ENCODE measurements at places on chromosomes 7 and 10.

GRCh38 chr7:883055-884021, 7.0 kb downstream of the GET4 start:
- no peak for DNase-seq

- DNase-seq, result no peak
These were observed 358.7 kb downstream of the ELMO1 start for GRCh38 chr7:37089972-37090371.

DNA sequence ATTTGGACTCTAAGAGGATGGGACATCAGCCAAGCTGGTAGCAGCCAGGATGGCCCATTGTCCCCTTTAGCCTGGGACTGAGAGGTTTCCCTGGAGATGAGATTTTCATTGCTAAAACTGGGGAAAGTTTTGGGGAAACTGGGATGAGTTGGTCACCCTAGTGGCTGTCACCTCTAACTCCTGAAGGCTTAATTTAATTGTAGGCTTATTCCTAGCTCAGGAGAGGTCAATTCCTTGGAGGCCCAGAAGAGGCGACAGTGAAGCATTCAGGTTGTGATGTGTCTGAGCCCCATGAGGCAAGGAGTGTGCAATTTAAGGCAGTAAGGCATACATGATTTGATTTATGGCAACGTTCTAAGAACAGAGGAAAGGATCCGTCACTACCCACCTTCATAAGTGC, 24.9 kb upstream of the JAZF1 start:
- no peak for DNase-seq

DNA sequence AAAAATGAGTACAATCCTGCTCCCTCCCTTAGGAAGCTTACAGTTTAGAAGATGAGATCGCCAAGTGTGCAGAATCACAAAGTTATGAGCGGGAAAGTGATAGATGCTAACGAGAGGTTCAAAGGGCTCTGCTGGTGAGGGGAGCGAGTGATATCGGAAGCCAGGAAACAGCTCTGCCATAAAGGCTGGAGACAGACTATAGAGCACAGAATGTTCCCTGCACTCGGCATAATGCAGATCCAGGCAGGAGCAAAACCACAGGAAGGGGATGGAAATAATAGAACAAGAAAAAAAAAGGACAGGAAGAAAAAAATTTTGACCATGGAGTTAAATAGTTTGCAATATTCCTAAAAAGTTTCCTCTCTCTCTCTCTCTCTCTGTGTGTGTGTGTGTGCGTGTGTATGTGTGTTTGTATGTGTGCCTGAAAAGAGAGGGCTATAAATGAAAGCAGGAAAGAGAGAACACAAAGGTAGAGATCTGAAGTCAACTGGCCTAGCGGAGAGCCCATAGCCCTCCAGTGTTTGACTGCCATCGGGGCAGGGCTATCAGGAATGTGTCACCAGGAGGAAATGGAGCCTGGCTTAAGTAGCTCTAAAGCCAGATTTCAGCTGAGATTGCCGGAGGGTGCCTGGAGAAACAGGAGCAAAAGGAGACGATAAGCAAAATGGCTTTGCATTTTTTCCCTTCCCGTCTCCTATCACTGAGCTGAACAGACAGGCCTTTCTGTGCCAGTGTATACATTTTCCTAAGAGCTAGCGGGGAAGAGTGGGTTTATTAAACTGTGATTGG, 175.8 kb upstream of the LYZL1 start:
- no peak for DNase-seq

DNA sequence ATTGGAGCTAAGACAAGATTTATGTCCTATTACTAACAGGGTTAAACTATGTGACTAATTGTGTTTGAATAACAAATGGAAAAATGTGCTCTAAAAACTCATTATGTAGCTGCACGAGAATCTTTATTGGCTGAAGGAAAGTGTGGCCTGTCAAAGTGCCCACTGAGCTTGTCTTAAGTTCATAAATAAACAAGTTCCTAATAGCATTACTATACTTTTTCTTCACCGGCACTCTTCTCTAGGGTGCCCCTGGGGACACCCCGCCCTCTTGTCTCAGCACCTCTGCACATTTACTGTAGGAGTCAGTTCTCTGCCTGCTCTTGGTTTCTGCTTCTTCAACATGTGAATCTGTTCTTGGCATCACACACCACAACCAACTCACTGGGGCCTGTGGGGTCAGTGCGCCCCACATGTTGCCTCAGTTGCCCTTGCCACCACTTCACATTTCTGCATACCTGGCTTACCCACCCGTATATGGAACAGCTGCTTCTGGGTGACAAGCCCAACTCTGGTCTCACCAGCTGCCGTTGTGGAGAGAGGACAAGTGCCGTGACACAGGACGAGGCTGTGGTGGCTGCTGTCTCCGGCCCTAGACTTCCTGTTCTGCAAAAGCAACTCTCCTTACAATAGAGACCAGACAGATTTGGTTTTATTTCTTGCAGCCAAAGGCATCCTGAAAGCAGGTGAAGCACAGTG, 96.3 kb upstream of the DDC start:
- no peak for DNase-seq
